ENCODE measurements at places on chromosomes 2 and 18. TPM values are rescaled to one million over a fixed set of nuclear protein-coding genes. Genes with fewer than 3 reads are reported as not detected.

DNA sequence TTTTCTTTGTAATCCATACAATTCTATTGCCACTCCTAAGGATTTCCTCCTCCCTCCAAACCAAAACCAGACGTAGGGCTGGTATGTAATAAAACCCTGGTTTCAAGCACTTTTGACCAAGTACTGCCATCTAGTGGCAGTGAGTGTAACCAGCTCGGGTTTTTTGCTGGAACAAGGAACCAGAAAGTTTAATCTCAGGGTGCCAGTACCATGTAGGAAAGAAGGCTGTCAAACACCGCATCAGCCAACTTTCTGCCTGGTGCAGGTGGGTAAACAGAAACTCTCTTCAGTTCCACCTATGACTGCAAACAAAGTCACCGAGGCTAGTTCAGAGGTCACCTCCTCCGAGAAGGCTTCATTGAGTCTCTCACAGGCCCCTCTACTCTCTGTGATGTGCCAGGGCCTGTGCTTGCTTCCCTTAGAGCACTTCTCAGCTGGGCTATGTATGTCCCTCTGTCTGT lies 10.2 kb upstream of the THNSL2 start:
- ATAC-seq, result peak; percentile 61

DNA sequence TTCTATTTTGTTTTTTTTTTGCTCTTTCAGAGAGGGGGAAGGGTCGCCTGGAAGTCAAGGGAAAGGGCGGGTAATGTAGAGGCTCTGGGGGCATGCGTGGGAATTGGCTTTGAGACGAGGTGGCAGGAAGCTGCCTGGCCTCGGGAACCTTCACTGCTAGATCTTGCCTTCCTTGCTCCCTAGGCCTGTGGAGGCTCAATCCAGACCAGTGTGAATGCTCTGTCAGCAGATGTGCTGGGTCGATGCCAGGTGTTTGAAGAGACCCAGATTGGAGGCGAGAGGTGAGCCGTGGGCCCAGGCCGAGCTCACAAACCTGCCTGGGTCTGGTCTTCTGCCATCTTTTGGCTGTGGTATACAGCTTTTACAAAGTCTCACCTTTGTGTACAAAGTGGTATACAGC lies 15.5 kb downstream of the CCT7 start:
- ATAC-seq, result no peak

- no peak for ATAC-seq
Measured at GRCh38 chr2:37000318-37000717, 34.0 kb upstream of the STRN start.

DNA sequence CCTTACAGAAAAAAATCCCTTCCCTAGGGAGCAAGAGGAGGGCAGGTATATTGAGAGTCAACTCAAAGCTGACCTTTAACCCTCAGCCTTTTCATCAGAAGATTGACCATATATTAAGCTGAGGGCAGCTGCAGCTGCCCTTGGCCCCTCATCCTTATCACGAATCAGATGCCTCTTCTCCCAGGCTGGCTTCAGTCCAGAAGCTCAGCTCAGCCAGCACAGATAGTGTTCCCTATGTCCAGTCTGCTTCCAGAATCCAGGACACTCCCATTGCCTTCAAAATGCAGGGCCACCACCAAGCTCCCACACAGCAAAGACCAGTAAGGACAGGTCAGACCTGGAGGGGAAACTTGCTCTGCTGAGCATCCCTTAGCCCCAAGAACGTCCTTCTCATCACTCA lies 146.1 kb downstream of the BCL11A start:
- no peak for ATAC-seq

DNA sequence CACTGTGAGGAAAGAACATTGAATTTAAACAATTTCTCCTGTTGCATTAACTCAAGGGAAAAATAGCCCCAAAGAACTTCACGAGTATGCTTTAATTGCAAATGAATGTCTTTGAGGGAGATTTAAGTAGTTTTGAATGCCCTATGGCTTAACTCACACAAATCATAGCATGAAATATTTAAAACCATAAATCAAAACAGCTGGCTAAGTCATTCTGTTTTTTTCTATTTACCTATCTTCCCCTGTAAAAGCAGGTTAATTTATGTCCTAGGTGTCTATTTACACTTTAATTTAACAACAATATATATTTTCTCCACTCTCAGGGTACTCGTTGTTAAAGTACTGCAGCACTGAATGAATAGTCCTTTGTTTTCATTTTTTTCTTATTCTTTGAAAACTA lies 118.8 kb upstream of the PIEZO2 start:
- no peak for ATAC-seq

The LMAN2L gene
- 22.6 TPM for total RNA-seq

DNA sequence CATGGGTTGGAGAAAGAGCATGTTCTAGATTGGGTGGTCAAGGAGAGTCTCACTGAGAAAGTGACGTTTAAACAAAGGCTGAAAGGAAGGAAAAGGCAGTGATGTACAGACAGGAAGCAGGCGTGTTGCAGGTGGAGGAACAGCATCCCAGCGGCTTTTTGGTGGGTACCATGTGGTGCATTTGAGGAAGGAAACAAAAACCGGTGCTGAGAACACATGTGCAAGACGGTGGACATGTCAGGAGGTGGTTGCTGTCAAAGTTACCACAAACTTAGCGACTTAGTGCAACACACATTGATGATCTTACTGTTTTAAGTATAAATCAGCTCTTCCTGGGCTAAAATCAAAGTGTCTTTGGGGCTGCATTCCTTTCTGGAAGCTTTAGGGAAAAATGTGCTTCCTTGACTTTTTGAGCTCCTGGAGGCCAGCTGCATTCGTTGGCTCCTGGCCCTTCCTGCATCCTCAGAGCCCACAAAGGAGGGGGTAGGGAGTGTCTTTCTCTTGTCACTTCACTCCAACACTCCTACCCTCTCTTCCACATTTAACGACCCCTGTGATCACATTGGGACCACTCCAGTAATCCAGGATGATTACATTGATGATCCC lies 380.6 kb downstream of the FBXO15 start:
- no peak for ATAC-seq

- no peak for ATAC-seq
Measured at GRCh38 chr2:212392043-212392442, 146.6 kb downstream of the ERBB4 start.

The CELF4 gene
- total RNA-seq, result 0.81 TPM

GRCh38 chr2:205929246-205929942 lies 156.6 kb downstream of the INO80D start:
- no peak for ATAC-seq

The FKBP1B gene
- 5.3 TPM for total RNA-seq

GRCh38 chr18:76686737-76687231 lies 135.6 kb upstream of the ZNF236 start:
- peak; percentile 85 for ATAC-seq

- ATAC-seq, result no peak
Measured at GRCh38 chr2:29606104-29607037, 315.0 kb downstream of the ALK start.

The CD302 gene
- 19.0 TPM for total RNA-seq

The MPP4 gene
- 0.27 TPM for total RNA-seq

All from gastroesophageal sphincter (tissue), 4 donors.